ENCODE measurements at places on chromosomes 12 and 14. TPM values are rescaled to one million over a fixed set of nuclear protein-coding genes. Genes with fewer than 3 reads are reported as not detected.
A peak's percentile ranks its signal among the peaks of the same experiment; 100 is the strongest.

Gene BTG1
- 235 TPM for total RNA-seq

Gene SMOC1
- 3.1 TPM for total RNA-seq

Gene CLEC2A
- total RNA-seq, result not detected

Gene FITM1
- 0.81 TPM for total RNA-seq

Gene KRT78
- not detected for total RNA-seq

- peak; percentile 78 for DNase-seq
These were observed 6.5 kb downstream of the ZBTB1 start for GRCh38 chr14:64510825-64511671.

- DNase-seq, result no peak
These were observed 108.6 kb upstream of the DYRK2 start for GRCh38 chr12:67539946-67540345.

DNA sequence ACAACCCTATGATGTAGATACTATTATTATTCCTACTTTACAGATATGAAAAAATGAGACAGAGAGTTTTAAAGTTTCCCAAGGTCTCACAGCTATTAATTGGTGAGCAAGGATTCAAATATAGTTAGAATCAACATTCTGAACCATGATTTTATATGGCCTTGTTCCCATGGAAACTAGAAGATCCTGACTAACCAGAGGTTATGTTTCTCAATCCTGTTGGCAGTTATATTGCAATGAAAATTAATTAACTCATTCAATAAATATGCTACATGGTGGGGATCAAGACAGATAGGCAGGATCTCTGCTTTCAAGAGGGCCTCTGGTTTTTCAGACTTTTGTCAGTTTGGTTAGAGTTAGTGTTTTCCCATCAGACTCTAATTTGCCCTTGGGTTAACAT, 9.3 kb upstream of the FUT8 start:
- DNase-seq, result no peak

GRCh38 chr14:76100236-76100635, 51.5 kb upstream of the GPATCH2L start:
- DNase-seq, result no peak

- peak; percentile 47 for DNase-seq
These were observed 152.1 kb upstream of the EEA1 start for GRCh38 chr12:93080994-93081809.

- DNase-seq, result no peak
These were observed 69.3 kb downstream of the HECTD1 start for GRCh38 chr14:31138301-31138700.

GRCh38 chr14:68133856-68134255, 314.3 kb downstream of the RAD51B start:
- no peak for DNase-seq

GRCh38 chr12:4206470-4206869, 67.1 kb upstream of the CCND2 start:
- DNase-seq, result no peak

DNA sequence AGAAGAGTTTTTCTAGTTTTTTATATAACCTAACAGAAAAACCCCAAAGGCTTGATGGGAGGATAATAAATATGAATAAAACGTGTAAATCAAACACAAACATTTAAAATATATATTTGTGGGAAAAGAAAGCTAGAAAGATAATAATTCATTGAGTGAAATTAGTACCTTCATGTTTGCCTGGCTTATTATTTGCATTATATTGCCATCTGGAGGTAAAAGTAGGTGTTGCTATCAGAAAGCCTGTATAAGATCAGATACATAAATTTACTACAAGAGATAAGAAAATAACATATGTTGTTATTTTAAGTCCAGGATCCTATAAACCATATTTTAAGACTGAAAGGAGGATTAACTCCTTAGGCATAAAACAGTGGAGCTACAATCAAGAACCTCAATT, 77.7 kb downstream of the NTS start:
- no peak for DNase-seq

GRCh38 chr12:119157528-119157927, 21.2 kb upstream of the HSPB8 start:
- DNase-seq, result no peak

GRCh38 chr14:22338917-22339715, 249.9 kb downstream of the DAD1 start:
- peak; percentile 75 for DNase-seq

- no peak for DNase-seq
These were observed 273.9 kb downstream of the NUAK1 start for GRCh38 chr12:105864901-105865300.

- DNase-seq, result no peak
These were observed 179.6 kb downstream of the NELL2 start for GRCh38 chr12:44696542-44696941.

- no peak for DNase-seq
These were observed 238.8 kb downstream of the DACT1 start for GRCh38 chr14:58876608-58877007.

DNA sequence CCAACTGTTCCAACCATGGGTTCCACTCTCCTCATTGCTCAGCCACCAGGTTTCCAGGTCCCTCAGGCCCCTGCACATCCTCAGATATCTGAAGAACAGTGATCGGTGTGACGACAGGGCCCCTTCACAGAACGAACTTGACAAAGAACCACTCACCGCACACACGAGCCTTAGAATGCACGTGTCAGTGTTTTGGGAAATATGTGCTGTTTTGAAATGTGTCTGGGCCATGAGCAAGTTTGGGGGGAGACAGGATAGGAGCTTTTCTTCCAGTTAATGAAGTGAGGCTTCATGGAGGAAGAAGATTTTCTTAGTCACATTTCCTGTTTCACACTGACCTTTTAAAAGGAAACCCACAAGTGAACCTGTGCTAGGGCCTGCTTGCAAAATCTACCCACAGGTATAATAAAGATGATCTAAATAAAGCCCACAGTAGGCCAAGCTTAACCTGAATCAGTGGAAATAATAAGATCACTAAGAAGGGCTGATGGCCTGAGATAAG, 58.6 kb downstream of the ZFP36L1 start:
- no peak for DNase-seq

DNA sequence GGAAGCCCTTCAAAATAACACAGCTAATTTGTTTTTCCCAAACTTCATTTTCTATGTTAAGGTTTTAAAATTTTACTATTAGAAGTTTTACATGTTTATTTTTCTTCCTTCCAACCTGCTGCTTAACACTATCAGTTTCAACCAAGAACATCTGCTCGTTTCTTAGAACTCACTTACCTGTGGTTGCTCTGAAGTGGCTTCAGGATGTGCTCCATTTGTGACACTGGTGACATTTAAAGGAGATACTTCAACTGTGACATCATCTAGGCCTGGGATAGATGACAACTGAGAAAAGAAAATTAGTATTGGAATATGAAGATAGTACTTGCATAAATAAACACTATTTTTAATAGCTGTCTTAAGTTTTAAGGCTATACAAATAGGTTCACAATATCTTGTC, 17.9 kb downstream of the WASHC3 start:
- no peak for DNase-seq

DNA sequence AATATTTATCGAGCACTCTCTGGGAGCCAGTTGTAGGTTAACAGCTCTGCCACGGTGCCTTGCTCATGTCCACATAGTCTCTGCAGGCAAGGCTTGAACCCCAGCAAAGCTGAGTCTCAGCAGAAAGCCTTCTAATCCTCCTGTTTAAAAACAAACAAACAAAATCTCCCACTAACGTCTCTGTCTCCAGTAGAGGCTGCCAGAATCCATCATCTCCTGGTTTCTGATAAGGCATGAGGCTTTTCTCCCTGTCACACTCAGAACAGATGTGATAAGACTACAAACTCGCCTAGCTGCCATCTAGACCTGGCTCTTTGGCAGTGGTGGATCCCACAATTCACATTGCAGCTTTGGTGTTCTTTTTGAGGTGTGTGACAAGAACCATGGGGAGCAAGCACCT, 813.2 kb downstream of the AACS start:
- DNase-seq, result no peak

GRCh38 chr14:98301681-98302080, 970.3 kb downstream of the BCL11B start:
- DNase-seq, result no peak

DNA sequence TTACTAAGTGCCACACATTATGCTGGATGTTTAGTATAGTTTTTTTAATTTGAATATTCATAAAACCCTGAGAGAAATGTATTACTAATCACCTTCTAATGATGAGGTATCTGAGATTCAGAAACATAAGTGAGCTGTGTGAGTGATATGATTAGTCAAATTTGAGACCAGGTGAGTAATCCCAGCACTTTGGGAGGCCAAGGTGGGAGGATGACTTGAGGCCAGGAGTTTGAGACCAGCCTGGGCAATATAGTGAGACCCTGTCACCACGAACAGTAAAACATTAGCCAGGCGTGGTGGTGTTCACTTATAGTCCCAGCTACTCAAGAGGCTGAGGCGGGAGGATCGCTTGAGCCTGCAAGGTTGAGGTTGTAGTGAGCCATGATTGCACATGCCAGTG, 438.4 kb downstream of the RAD51B start:
- no peak for DNase-seq

DNA sequence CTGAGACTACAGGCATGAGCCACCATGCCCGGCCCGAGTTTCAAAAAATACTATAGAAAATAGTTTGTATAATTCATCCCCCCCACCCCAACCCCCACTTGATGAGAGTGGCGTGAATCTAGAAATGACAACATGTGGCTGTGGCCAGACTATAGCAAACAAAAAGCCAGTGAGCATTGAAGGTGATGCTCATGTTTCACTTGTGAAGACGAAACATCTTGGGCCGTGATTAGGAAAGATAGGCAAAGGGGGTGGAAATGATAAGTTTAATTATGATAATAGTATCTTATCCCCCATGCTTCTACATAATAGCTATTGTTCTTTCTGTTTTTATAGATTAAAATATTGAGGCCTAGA, 8.5 kb downstream of the BORCS5 start:
- DNase-seq, result no peak

All from mucosa of gallbladder (tissue), 1 donor.